ENCODE measurements at places on chromosomes 3 and 15.

GRCh38 chr3:43709022-43709421, 18.3 kb downstream of the ABHD5 start:
- no peak for DNase-seq

DNA sequence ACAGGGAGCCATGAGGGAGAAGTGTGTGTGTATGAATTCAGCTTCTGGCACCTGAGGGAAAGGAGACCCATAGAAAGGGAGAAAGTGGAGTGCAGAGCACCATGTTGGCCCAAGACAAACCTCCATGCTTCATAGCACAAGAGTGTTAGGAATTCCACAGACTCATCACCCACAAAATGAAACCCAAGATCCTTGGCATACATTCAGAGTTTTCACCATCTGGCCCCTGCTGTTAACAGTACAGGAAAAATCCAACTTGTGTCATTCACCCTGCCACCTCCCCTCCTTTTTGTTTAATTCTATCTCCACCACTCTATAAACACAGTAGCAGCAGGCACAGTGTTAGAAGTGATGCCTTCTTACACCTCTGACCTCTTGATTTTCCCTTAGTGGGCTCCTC, 60.0 kb upstream of the MNS1 start:
- DNase-seq: no peak

DNA sequence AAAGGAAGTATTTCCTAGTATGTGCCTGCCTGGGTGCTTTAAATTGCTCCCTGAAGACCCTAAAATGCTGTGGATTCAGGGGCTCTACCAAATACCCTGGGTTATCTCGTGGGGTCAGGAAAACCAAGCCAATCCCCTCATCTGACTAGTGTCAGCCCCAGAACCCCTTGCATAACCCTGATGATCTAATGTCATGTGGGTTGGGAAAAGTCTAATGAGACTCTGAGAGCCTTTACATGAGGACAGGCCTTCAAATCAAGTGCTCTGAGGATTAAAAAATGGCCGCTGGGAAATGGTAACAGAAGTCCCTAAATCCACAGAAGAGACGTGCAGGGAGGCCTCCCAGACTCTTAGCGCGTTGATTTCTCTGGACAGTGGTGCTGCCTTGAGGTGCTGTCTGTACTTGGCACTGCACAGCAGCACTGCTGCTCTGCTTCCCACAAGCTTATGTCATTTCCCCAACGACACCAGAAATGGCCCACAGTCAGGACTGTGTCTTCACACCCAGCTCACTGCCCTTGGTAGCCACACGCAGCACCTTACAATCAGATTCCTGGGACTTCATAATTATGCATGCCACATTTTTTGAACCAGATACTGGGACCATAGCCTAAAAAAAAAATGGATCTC, 16.6 kb downstream of the EIF4E3 start:
- no peak for DNase-seq

GRCh38 chr3:32018757-32019564, 37.4 kb downstream of the ZNF860 start:
- DNase-seq: peak; percentile 50

- no peak for DNase-seq
Observed at GRCh38 chr3:69288161-69288895, 97.6 kb downstream of the FRMD4B start.

GRCh38 chr3:152976239-152976638, 141.3 kb downstream of the P2RY1 start:
- DNase-seq: no peak

- DNase-seq: no peak
Observed at GRCh38 chr15:77864211-77865105, 213.1 kb downstream of the TBC1D2B start.

DNA sequence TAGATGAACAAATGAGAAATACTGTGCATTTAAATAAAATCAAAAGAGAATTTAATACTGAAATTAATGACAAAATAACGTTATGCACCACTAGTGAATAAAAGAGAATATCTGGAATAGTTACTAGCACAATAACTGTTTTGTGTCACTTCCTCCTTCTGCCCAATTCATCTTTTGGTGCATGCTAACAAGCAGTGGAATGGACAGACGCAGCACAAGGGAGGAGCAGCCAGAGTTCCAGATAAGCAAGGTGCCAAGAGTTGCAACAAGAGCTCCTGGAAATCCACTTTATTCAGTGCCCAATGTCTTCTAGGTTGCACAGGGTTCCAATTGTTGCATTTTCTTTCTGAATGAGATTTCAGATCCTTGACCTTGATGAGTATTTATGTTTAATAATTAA, 66.5 kb upstream of the PLXND1 start:
- no peak for DNase-seq

DNA sequence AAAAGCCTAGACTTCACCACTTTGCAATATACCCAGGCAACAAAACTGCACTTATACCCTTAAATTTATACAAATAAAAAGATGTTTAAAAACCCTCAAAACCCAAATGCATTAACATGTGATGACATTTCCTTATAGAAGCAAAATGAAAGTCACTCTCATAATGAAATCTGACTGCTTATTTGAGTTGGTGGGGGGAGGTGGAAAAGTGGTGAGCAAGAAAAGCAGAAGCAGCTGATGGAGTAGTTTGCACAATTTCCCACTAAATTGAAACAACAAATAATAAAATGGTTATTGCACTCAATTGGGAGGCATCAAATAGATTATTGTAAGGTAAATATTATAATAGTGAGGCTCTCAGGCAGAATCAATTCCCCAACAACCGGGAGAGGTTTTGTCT, 54.0 kb upstream of the GADL1 start:
- DNase-seq: no peak

DNA sequence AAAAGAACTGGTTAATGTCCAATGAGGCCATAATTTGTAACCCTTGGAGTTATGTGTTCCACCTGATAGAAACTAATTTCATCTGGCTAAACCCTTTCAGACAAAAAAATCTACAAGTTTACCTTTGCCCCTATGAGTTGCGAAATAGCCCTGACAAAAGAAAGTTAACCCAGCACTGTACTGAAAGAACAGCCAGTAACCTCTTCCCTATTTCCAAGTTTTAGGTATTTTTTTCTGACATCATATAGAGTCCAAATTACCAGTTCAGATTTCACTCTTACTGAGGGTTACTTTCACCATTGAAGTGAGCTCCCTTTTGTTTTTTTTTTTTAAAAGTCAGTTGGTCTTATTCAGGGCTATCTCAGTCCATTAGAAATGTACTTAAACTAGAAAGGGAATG, 42.8 kb upstream of the PTPRG start:
- no peak for DNase-seq

GRCh38 chr3:77040926-77041722, 1.2 kb downstream of the ROBO2 start:
- no peak for DNase-seq

DNA sequence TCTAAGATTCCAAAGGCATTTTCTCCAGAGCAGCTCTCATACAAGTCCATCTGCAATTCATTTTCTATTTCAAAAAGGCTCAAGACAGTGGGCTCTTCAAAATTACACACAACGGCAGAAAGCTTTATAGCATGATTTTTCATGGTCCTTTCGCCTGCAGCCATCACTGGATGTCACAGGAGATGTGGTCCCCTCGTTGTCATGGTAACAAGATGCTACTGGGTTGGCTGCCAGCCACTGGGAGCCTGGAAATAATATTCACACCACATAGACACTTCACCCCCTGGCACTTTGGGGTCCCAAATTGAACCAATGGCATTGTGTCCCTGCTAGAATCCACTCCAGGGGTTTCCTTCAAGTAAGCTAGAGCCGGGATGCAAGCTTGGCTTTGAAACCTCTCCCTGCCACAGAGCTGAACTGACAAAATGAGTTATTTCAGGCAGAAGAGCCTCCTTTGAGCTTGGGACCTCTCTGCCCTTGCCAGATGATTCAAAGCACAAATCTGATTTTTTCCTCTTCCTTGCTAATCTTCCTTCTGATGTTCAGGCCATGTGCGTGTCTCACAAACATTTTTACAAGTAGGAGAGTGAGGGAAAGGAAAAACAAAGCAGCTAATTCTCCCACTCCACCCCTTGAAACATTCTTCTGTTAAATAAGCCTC, 512.6 kb upstream of the ADAMTS9 start:
- DNase-seq: no peak

- DNase-seq: no peak
Observed at GRCh38 chr15:88048755-88049154, 207.8 kb downstream of the NTRK3 start.

GRCh38 chr3:33046521-33046920, 50.4 kb downstream of the GLB1 start:
- DNase-seq: peak; percentile 44

DNA sequence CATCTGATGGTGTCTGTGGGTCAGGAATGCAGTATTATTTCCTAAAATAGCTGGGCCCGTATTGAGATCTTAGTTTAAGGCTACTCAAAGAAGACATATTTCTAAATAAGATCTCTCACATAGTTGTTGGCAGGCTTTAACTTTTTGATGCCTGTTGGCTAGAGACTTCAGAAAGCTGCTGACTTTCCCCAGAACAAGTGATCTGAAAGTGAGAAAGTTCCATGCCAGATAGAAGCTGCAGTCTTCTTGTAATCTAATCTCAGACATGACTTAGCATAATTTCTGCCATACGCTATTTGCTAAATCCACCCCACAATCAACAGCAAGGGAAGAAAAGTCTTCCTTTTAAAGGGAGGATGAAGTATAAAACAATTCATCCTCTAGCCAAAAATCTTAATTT, 867.1 kb downstream of the IGSF11 start:
- no peak for DNase-seq

DNA sequence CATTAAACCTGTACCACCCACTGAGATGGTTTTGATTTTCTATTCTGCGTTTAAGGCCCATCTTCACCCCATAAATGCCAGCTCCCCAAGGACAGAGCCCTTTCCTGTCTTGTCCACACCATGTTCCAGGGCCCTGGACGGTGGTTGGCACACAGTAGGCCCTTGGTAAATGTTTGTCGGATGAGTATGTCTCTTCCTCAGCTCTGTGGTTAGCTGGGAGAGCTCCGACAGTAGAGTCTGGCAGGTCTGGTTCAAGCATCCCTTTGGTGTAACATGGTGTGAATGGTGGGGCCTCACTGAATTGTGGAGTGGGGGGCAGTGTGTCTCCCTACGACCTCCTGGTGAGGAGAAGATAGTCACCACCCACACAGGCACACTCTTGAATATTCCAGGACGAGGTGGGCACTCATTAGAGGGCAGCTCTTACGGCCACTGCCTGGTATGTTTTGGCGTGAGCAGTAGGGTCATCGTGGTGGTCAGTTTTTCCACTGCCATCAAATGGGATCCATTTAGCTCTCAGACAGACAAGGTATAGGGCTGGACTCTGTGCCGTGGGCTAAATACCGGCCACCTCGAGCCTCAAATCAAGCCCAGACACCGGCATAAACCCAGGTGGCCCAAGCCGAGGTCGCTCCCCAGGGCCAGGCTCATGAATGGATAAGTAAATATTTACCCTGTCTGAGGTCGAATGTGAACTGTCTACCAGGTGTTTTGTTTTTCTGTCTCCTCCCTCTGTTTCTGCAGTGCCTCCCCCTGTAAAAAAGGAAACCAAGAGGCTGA, 61.3 kb downstream of the SMAD3 start:
- no peak for DNase-seq

DNA sequence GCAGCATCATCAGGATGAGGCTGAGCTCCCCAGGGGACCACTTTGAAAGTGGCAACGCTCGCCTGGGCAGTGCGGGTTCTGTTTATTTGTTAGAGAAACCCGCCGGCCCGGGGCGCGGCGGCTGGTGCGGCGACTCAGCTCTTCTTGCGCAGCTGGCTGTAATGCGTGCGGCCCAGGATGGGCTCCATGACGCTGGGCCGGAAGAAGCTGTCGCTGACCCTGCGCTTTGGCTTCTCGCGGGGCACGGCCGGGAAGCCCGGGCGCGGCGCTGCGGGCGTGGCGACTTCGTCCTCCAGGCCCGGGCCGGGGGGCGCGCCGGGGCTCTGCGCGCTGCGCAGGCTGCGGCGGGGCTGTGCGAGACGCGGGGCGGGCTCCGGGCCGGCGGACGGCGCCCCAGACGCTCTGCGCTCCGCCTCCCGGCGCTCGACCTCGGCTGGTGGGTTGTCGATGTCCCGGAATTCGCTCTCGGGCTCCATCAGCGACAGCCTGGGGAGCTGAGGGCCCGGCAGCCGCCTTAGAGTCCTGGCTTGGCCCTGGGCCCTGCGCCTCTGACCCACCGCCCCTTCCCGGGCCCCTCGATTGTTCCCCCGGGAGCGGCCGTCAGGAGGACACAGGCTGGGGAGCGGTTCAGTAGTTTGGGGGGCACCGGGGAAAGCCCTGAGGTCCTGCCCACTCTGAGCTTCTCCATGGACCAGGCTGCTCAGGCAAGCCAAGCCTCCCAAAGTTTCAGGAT, 10.3 kb upstream of the KIF7 start:
- no peak for DNase-seq

- no peak for DNase-seq
Observed at GRCh38 chr3:141289228-141289772, 57.7 kb downstream of the PXYLP1 start.

DNA sequence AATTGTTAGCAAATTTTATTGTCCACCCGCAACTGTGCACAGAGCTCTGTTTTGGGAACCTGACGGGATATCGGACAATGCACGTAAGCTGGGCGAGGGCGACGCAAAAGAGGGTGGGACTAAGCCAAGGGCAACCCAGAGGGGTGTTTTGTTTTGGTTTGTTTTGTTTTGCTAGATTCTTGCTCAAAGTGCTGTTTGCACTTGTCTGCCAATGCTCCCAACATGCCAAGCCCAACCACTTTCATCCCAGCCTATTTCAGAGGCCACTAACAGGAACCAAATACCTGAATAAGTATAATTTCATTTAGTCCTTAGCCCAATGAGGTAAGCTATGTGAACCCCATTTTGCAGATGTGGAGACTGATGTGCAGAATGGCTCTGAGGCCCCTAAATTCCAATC, 9.7 kb upstream of the CMTM7 start:
- no peak for DNase-seq

DNA sequence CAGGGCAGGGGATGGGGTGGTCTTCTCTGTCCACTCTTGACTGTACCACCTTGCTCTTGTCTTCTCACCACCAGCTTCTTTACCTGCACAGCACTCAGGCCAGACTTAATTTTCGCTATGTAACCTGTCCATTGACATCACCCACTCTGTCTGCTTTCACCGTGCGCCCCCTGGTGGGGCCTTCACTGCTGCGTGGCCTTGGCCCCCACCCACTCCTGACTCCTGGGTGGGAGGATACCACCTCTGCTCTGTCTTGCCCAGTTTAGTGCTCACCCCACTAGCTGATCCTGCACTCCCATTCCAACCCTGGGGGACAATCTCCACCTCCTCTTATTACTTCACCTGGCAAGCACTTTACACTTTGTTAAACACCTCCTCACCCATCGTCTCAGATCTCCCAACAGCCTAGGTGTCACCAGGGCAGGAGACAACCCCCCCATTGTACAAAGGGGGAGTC, 17.7 kb downstream of the PTH1R start:
- DNase-seq: peak; percentile 63

Measured in CD4-positive, alpha-beta T cell treated with Interleukin-4 for 4 hours (primary cell).